ENCODE measurements at places on chromosomes 13 and 19. TPM values are rescaled to one million over a fixed set of nuclear protein-coding genes. Genes with fewer than 3 reads are reported as not detected.
A peak's percentile ranks its signal among the peaks of the same experiment; 100 is the strongest.

ZNF541 gene
- 0.26 TPM for total RNA-seq

ZNF625 gene
- 8.5 TPM for total RNA-seq

EBI3 gene
- total RNA-seq = 2.0 TPM

PROZ gene
- not detected for total RNA-seq

GRCh38 chr13:51557438-51557837, 26.8 kb upstream of the WDFY2 start:
- no peak for DNase-seq

GRCh38 chr19:21850656-21851255, 14.8 kb upstream of the ZNF43 start:
- no peak for DNase-seq

DNA sequence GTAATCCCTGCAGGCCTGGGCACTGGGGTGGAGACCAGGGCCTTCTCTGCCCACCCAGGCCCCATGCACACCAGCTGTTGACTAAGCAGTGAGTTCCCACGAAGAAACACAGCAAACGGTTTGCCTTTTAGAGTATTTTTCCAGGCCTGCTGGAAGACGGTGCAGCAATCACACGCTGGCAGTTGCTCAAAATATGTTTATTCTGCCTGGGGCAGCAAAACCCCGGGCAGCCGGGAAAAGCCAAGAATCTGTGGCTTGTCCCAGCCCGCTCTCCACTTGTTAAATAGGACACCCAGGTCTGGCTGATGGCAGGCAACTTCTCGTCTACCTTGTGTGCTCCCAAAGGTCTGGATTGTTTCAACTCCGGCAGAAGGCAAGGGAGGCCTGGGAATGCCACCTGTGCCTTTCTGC, 40.8 kb downstream of the GGACT start:
- no peak for DNase-seq

GRCh38 chr19:16225279-16226183, 27.8 kb downstream of the AP1M1 start:
- DNase-seq = peak; percentile 39

DNA sequence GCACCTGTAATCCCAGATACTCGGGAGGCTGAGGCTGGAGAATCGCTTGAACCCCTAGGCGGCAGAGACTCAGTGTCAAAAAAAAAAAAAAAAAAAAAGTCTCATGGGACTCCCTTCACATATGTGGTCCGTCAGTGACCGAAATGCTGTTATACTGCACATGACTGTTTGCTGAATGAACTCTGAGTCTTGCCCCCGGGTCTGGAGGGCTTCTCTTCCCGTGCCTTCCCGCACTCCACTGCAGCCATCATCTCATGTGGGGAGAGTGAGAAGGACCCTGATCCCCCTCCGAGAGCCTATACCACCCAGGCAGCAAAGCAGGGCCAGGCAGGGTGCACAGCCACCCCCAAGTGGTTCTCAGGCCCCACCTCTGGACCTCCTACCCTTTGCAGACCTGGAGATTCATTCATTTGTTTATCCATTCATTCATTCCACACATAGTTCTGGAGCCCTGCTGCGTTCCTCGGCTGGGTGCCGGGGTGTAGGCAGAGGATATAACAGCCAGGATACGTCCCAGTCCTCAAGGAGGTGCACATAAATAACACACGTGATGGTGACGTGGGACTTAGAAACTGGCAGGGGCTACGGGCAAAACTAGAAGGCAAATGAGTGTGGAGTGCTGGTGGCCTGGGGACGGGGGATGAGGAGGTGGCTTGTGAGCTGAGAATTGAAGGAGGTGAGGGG, 14.2 kb downstream of the NDUFA11 start:
- DNase-seq = no peak

DNA sequence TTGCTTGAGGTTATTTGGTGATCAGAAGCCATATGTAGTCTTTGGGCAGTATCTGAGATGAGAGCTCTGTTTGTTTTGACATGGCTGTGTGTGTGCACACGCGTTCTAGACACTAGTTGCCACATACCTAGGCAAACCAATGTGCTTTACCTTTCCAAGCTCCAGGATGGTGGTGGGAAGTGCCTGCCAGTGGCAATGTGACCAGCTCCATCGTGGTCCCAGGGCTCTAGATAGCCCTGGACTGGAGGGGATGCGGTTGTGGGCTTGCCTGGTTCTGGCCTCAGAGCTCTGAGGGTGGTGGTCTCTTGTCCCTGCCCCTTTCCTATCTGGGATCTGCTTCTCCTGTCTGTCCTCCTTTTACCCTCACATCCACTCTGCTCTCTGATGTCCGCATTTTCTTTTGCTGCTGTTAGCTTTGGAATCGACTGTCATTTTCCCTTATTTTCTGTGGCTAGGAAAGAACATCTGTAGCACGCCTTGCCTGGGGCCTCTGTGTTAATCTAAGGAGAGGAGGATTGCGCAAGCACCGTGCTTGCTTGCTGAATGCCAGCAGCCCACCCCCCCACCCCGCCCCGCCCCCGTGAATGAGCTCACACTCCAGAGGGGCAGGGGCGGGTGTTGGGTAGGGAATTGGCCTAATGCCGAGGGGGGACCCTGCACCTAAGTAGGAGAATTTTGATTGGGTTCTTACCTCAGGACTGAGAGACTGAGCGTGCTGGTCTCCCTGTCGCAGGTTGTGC, 89.5 kb downstream of the ARHGEF7 start:
- DNase-seq = peak; percentile 70

DNA sequence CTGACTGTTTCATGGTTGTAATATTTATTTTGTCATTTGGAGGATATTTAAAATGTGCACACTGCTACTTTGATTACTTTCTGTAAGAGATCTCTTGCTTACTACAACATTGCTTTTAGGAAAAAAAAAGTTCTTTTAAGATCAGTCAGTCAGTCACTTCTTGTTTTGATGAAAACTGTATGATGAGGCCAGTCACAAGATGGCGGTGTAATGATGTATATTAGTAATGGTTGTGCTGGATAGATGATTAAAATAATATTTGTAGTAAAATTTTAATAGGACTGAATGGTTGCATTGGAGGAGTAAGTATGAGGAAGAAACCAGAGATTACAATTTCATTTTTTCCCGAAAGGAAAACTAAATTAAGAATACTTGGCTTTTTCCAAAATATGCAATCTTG, 2411.1 kb downstream of the PCDH9 start:
- DNase-seq = no peak

GRCh38 chr13:76773448-76774094, 112.6 kb downstream of the KCTD12 start:
- DNase-seq = no peak

- DNase-seq = no peak
Measured at GRCh38 chr19:28404472-28404871, 808.5 kb downstream of the UQCRFS1 start.

DNA sequence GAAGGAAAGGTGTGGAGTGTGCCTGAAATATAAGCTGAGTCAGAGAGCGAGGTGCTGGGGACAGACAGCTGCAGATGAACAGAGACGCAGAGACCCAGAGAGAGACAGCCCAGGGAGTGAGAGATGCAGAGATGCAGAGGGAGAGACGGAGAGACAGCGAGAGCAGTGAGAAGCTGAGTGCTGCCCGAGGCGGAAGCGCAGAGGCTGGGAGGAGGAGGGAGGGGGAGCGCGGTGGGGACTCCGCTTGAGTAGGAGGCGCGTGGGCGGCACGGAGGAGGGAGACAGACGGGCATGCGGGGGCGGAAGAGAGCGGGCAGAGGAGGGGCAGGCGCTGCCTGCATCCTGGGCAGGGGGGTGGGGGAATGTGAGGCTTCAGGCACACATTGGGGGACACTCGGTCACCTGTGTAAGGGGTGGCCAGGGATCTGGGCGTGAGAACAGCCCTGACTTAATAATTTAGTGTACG, 25.7 kb downstream of the SLC8A2 start:
- DNase-seq = peak; percentile 87

Measured in upper lobe of right lung (tissue), 1 donor.